ENCODE measurements at places on chromosomes 6 and 20.

- DNase-seq, result no peak
Observed at GRCh38 chr6:137581019-137581707, 87.0 kb upstream of the OLIG3 start.

GRCh38 chr6:145729887-145730286, 5.4 kb downstream of the EPM2A start:
- DNase-seq, result no peak

DNA sequence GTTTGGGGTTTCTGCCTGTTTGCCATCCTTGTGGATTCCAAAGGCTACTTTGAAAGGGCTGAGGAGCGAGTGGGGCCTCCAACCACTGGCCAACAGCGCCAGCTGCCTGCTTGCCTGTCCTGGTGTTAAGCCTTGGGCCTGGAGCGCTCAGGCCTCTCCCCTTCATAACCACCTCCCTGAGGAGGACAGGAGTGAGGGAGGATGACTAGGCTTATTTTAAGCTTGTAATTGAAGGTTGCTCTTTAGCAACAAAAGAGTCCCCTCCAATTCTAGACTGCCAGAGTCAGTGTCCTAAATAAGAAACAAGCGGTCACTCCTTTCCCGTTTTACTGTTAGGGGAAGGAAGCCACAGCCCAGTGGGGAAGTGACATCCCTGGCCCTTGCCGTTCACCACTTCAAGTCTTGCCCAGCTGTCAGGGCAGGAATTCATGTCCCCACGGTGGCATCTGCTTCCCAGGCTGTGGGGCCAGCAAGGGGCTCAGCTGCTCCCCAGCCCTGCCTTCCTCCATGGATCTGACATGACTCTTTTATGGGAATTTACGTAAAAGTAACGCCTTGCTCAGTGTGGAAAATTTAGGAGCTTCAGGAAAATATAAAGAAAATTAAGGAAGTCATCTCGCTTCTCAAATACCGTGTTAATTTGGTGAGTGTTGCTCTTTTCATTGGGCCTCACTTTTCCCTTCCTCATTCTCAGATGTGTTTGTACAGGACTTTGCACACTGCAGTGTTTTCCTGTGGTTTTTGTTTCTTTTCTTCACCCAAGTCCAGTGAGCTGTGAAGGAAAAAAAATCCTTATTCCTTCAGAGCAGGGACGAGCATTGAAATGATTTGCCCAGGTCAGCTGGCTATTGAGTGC, 57.8 kb downstream of the SSR1 start:
- no peak for DNase-seq

DNA sequence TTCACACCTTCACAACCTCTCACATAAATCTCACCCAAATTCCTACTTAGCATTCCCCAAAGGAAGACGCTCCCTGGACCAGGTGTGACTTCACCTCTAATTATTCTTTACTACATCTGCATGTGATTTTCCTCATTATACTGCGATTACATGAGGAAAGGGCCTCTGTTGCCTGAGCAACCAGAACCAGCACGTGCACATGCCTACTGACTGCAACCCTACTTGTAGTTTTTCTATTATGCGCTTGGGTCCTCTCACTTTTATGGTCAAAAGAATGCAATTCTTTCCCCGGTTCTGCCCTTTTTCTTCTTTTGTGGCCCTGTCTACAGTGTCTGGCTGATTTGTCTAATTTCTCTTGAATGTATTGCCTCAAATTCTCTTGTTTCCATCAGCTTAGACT, 20.4 kb upstream of the ANKEF1 start:
- no peak for DNase-seq

DNA sequence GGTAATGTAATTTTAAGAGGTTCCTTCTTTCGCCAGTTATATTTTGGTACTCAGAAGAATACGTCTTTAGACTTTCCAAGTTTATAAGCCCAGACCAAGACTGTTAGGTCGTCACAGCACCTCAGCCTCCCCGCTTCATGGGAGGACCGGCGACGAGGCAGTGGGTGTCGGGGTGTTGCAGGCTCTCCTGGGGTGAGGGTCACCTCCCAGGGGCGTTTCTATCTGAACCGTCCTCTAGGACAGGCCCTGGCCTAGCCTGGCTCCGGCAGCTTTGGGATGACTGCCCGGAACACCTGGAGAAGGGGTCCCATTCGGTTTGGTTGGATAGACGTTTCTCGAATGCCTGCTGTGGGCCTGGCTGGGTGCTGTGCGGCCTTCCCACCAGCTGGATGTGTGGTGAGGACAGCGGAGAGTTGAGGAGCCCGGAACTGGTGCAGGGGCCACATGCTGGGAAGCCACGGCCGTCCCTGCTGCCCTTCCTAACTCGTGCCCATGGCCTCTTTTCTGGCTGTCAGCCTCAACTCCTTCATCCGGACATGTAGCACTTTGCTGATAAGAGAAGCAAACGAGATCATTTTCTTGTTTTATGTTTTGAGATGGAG, 1.1 kb downstream of the OSBPL2 start:
- no peak for DNase-seq

GRCh38 chr6:96520171-96521115, 1.2 kb upstream of the UFL1 start:
- DNase-seq, result no peak

- DNase-seq, result no peak
Observed at GRCh38 chr6:12804952-12805645, 88.5 kb downstream of the PHACTR1 start.

GRCh38 chr20:58064411-58065010, 163.9 kb downstream of the ANKRD60 start:
- DNase-seq, result no peak

- no peak for DNase-seq
Observed at GRCh38 chr20:6583134-6583738, 184.2 kb upstream of the BMP2 start.

DNA sequence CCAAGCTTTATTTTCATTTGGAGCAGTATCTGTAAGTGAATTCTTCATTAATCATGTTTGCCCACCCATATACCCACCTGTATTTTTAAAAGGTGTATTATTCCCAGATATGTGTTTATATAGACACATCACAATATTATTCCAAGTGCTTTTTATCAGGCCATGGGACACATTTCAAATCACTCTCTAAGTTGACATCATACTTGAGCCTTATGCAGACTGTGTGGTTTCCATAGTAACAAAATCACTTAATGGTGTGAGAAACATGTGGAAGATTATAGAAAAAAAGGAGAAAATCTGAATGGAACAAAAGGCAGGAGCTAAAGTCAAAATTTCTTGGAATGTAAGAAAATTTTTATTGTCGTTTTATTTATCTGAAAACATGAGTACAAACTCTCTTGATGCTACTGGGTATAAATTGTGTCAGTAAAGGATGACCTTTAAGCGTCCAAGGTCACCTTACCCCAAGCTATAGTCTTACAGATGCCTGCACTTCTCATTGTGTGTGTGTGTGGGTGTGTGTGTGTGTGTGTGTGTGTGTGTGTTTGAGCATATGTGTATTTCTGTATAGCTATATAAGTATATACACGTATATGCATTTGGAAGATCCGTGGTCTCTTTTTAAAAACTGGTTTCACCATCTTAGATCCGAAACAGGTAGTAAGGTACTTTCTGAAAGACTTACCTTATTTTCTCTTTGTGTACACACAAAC, 79.8 kb upstream of the CCN6 start:
- DNase-seq, result no peak

GRCh38 chr6:168078175-168078942, 653 bp downstream of the FRMD1 start:
- DNase-seq, result no peak

GRCh38 chr6:101294676-101295075, 98.8 kb upstream of the GRIK2 start:
- no peak for DNase-seq

- no peak for DNase-seq
Observed at GRCh38 chr20:33177866-33178265, 9.9 kb downstream of the BPIFA2 start.

DNA sequence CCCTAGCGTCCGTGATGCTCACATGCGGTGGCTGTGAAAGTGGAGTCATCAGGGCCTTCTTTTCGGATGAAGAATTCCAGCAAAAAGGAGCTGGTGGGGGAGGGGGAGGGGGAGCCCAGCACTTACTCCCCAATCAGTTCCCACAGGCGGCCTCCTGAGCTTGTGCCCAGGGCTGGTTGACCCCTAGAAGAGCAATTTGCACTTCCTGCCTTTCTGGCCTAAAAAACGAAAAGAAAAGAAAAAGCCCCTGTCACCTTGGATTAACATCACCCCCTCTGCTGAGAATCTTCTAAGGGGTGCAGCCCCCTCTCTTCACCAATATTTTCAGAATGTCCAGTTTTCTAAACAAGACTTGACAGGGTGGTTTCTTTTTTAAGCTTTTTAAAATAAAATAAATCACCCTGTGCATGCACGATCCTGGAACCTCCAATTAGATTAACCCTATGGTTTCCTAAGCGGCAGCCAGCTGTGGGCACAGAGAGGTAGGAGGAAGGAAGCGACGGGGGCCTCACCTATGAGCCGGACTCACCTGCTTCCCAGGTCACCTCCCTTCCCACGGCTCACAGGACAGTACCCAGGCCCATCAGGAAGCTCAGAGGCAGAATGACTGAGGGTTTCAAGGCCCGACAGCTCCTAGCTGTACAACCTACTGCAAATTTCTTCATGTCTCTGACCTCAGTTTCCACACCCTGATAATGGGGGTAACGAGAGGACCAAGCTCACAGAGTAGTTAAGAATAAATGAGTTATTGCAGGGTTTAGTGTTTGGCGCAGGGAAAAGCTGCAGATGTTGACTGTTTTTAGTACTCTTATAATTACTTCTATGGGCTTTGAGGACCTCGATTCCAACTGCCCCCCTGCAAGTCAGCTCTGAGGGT, 10.5 kb upstream of the TGM2 start:
- no peak for DNase-seq

GRCh38 chr6:168388641-168389633, 52.0 kb upstream of the SMOC2 start:
- DNase-seq, result no peak

Measured in activated CD4-positive, alpha-beta T cell treated with anti-CD3 and anti-CD28 coated beads for 24 hours (primary cell).